NCI-H1436 (cell line): ENCODE measurements at places on chromosomes 3 and 15.

- no peak for DNase-seq
Measured at GRCh38 chr3:99839613-99840012, 22.0 kb downstream of the CMSS1 start.

DNA sequence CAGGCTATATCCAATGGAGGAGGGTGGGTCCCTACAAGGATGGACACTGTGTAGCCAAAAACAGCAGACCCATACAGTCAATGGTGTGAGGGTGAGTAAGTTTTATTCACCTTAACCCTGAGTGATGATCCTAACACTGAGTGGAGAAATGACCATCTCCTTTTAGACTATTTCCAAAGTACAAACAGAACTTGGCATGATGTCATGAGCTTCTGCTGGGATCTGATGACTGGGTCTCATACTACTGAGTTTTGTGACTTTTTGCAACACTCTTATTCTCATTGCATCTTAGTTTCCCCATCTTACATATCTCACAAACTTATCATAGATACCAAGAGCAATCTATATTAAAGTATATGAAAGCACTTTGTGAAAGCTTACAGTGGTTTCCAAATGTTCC lies 330.3 kb upstream of the CFAP20DC start:
- no peak for DNase-seq

DNA sequence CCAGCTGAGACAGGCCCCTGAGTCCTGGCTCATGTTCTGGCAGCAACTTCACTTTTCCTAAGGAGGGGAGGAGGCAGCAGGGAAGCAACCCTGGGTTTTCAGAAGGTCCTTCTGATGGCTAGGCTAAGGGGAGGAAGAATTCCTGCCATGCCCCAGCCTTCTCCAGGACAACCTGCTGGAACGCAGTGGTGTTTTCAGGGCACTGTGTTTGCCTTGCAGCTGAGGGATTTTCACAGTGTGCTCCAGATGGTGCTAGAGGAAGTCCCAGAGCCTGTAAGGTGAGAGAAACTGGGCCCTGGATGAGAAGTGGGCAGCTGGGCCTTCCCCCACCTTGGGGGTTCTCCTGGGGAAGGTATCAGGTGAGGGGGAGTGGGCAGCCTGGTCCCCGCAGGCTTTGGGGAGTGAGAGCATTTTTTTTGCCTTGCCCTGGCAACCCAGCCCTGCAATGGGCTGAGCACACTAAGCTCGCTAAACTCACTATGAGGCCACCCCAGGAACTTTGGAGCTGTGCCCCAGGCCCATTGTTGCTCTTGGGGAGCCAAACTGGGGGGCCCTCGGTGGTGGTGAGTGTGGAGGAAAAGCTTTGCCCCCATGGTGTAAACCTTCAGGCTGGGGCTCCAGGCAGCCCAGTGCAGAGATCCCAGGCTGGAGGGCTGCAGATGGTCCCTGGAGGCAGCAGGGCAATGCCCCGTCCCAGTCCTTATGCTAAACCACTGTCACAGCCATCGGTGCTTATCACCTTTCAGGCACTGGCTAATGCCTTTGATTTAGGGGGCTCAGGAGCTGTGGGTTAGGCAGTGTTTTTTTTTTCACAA lies 41.1 kb downstream of the ACAA1 start:
- DNase-seq: no peak

DNA sequence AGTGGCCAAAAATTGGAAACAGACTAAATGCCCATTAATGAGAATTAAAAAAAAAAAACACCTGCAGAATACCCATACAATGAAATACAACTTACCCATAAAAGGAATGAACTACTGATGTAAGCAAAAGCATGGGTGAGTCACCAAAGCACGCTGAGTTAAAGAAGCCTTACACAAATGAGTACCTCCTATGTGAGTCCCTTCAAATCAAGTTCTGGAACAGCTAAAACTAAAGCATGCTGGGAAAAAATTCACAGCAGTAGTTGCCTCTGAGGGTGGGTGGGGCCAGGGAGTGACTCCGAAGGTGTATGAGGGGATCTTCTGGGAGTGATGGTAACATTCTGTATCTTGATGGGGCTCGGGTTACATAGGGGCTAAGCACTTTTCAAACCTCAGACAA lies 11.4 kb downstream of the MYO5C start:
- no peak for DNase-seq

DNA sequence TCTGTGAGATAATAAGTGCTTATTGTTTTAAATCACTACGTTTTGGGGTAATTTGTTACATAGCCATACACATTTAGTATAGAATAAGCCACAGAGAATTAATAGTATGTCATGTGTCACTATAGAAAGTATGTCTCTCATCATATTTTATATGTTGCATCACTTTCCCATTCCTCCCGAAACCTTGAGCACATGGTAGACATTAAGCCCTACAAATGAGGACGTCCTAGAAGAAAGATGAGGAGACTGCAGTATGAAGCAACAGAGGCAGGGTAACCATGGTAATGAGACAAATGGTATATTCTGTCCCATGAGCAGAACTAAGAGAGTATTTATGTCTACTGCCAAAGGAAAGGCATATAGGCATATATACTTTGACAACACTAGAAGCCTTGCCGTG lies 720.2 kb downstream of the ROBO1 start:
- DNase-seq: no peak

DNA sequence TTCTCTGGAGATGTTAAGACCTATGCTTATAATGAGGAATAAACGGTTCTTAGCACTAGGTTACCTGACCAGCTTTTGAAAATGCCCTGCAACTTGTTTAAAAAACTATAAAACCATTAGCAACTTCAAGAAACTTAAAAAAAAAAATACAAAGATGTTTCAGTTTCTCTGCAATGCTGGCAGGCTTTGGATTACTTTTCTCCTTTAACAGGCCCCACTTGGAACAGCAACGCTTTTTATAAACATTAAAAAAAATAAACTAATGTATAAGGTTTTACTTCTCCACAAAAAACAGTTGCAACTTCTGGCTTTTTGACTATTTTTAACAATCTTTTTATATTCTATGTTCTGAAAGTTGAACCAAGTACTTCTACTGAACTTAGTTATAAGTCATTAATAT lies 1006.7 kb downstream of the ROBO1 start:
- DNase-seq: no peak

GRCh38 chr15:92079647-92080255 lies 226.2 kb downstream of the SLCO3A1 start:
- DNase-seq: no peak

- DNase-seq: no peak
Measured at GRCh38 chr3:79724206-79724605, 43.6 kb downstream of the ROBO1 start.

DNA sequence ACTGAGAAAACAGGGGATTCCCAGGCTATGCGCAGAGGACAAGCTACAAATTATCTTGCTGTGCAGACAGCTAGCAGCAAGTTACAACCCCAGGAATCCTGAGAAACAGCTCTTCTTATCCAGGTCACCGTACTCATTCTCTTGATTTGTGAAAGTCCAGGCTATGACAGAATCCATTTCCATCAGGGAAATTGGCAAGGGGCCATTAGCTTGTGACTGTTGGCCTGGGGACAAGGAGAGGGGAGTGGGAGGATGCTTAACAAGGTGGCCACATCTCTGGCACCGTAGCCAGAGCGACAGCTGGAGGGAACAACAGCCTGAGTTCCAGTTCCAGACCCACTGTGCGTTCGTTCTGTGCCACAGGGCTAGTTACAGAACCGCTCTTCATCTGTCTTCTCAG lies 44.9 kb upstream of the PLXNA1 start:
- DNase-seq: no peak

DNA sequence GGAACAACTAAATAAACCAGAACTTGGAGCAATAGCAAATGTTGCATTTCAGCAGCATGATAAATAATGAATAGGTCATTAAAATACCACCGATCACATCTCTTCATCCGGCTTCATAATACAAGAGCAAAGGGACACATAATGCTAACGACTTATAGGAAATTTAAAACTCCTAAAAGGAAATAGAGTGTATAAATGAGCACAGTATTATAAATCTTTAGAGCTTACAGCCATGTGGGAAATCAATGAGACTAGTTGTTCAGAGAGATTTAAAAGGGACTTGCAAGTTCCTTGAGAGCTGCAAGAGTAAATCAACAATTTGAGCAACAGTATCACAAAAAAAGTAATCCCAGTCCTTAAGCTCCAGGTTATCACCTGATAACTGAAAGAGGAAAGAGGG lies 677.0 kb downstream of the PLOD2 start:
- no peak for DNase-seq

- no peak for DNase-seq
Measured at GRCh38 chr15:25783607-25784540, 79.3 kb downstream of the ATP10A start.

- no peak for DNase-seq
Measured at GRCh38 chr15:87374339-87374738, 882.2 kb downstream of the NTRK3 start.

DNA sequence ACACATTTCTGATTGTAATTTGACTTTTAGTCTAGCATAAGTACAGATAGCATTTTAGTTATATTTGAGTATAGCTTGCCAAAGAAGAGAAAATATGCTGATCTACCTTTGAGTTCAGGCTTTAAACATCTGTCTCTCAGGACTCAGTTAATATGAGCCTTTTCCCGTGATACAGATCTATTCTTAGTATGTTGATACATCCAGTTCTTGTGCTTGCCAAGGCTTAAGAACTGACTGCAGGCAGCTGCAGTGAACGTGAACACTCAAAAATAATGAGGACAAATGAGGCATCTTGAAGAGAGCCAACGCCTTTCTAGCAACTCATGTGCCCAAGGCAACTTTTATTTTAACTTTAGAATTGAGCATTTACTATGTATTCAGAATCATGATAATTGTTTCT lies 325.5 kb downstream of the SI start:
- DNase-seq: no peak

DNA sequence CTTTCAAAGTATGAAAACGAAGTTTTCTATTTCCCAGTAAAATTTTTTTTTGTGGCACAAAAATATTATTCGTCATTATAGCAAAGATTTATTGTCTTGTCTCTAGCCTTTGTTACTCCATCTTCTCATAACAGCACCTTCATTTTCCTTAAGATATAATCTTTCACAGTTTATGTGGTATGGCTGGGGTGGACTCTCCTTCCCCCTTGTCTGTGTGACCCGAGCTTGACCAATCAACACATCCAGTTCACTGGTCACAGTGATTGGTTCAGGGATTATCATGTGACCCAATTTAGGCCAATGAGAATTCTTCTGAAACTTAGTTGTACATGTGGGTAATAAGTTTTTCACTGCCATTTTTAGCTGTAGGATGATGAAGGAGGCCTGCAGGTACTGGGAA lies 71.2 kb upstream of the DCBLD2 start:
- no peak for DNase-seq

DNA sequence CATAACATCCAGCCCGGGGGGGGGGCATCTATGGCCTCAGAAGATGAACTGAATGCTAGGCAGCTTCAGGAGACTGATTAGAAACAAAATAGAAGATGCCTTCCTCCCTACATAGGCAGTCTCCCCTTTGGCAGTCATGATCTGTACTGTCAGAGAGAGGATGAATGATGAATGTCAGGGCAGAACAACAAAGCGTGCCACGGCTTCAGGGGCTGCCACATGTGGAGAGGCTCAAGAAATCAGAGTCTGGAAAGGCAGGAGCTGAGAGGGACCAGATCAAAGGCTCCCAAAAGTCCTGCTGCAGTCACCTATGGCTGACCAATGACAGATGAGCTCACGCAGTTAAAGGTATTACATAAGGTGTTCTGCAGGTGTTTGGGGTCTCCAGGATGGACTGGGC lies 180.4 kb downstream of the UACA start:
- no peak for DNase-seq

DNA sequence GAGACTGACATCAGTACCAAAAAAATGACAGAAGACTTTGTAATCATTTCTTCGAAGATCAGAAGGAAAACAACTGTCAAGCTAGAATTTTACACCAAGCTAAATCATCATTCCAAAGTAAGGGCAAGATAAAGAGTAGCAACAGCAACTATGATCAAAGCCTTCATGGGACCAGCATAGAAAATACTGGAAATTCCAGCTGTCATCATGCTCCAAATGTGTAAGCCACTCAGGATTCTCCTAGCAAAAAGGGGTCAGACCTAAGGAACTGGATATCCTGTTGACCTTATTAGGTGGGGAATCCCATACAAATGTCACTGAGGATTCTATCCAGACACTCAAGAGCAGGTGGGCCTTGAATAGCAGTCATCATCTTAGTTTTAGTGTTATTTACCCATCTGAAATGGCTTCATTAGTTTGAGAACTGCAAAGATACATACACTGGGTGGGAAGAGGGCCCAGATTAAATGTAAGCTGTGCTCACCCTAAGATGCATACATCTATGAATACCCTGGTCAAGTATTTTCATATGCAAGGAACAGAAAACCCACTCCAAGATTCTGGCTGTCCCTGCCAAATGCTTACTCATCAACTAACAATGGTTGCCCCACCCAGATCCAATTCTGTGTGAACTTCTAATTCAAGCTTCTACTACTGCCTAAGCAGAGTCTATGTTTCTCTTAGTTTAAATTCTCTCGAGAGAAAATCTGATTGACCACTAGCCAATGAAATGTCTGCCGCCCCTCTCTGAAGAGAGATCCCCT lies 33.5 kb downstream of the CLDN18 start:
- DNase-seq: no peak

- no peak for DNase-seq
Measured at GRCh38 chr15:25664761-25665160, 198.4 kb downstream of the ATP10A start.

DNA sequence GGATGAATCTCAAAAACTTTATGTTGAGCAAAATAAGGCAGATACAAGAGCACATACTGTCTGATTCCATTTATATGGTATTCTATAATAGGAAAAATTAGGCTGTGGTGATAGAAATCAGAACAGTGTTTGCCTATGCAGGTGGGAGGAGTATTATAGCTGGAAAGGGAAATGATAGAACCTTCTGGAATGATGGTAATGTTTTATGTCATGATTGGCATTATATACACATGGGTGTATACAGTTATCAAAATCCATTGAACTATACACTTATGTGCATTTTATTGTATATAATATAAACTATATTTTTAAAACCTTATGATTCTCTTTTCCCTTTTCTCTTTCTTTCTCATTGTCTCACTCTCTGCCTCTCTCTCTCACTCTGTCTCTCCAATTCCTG lies 156.1 kb downstream of the THSD4 start:
- DNase-seq: no peak

- DNase-seq: no peak
Measured at GRCh38 chr3:197426121-197426566, 127.7 kb upstream of the DLG1 start.

GRCh38 chr15:29100486-29101000 lies 169.1 kb downstream of the NSMCE3 start:
- no peak for DNase-seq

- DNase-seq: no peak
Measured at GRCh38 chr3:22118542-22118941, 367.5 kb upstream of the ZNF385D start.
